AML-193 (cell line): ENCODE measurements at places on chromosomes 12 and 14.

DNA sequence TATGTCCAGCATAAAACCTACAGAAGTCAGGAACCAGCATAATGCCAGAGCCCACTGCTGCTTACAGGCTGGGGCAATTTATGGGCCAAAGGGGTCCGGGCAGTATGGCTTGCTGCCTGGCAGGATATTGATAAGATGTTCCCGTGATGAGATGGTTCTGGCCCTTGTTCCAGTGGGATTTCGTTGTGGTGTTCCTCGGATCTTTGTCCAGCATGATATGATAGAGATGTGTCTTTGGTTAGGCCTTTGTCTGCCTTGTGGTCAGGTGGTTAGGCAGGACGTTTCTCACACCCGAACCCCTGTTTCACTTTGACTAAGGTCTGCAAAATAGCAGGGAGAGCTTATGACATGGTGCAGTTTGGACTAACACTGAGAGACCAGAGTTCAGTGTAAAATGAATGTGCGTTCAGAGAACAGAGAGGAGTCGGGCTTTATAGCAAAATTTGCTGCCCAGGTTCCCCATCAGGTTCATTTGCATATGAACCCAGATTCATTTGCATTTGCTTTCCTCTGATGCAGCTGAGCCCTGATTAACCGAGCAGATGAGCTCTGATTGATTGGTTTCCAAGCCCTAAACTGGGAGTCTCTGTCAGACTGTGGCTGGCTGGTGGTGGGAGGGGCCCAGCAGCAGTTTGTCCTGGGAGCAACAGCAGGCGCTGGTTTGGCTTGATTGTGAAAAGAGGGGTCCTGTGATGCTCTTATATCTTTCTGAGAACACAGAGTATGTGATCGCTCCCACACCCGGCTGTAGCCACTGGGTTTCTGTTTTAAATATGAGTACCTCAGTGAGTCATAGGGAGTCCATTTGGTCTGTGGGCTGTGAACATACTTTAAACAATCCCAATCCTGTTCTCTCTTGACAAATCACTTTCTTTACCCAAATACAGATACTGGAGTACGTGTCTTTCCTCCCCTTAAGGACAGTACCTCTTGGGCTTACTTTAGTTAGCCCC is 156.3 kb upstream of the PZP start:
- no peak for DNase-seq

DNA sequence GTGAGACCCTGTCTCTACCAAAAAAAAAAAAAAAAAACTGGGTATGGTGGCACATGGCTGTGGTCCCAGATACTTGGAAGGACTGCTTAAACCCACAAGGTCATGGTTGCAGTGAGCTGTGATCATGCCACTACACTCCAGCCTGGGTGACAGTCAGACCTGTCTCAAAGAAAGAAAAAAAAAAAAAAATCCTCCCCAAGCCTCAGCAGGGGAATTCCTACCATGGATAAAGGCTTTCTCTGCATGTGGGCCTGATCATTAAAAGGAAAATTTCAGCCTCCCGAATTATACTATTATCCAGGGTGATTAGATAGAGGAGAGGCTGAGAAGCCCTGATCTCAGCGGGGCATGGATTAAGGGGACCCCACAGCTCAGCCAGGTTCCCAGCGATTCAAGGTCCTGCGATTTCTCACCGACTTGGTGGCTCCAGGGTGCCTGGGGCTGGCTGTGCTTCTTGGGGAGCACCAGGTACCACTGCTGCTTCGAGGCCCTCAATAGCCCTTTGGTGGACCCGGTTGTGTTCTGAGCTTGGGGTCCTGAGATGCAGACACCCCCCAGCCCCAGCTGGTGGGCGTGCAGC is 5.6 kb downstream of the SH2B3 start:
- DNase-seq = no peak

DNA sequence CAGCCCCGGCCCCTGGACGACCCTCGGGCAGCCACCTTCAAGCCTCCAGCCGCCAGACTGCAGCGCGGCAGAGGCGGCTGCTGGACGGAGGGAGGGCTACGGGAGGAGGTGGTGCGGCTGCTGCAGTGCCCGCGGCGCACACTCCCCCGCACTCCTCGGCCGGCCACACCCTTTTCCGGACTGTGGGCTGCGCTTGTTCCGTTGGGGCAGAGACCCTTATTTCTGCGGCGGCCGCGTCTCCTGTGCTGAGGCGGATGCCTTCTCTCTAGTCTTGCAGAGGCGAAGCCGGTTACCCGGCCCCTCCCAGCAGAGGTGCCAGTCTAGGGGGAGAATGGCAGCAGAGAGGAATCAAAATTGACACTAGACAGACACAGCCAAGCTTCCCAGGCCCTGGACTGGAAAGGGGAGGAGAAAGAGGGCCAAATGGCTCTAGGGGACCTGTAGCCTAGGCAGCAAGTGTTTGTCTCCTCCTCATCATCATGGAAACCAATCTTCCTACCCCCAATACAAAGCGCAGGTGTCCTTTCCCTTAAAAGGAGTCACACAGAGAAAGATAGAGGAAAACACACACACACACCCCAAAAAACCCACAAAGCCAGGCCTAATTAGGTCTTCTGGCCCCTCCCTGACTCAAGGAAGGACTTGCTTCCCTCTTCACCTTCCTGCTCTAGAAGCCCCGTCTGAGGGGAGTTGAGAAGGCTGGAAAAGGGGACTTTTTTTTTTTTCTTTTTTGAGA is 1.3 kb downstream of the ESYT1 start:
- DNase-seq = peak; percentile 58

- DNase-seq = peak; percentile 13
These were observed 409.5 kb downstream of the SLC6A15 start for GRCh38 chr12:84502907-84503787.

DNA sequence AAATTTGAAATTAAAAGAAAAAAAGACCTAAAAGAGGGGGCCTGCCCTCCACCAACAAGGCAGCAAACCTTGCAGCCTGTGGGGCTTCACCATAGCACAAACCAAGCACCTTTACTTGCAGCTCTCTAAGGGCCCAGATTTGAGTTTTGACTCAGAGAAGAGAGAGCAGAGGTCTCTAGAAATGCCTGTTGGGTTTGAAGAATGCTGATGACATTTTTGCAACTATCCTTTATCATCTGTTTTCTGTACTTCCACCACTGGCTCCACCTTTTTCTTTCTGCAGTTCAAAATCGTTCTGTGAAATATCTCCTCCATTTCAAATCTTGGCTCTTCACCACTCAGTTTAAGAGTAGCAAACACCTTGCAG is 83.8 kb upstream of the HMGA2 start:
- DNase-seq = no peak

GRCh38 chr14:104576232-104576969 is 3.2 kb upstream of the C14orf180 start:
- DNase-seq = no peak

GRCh38 chr12:42326541-42327226 is 717 bp downstream of the PPHLN1 start:
- DNase-seq = peak; percentile 22

DNA sequence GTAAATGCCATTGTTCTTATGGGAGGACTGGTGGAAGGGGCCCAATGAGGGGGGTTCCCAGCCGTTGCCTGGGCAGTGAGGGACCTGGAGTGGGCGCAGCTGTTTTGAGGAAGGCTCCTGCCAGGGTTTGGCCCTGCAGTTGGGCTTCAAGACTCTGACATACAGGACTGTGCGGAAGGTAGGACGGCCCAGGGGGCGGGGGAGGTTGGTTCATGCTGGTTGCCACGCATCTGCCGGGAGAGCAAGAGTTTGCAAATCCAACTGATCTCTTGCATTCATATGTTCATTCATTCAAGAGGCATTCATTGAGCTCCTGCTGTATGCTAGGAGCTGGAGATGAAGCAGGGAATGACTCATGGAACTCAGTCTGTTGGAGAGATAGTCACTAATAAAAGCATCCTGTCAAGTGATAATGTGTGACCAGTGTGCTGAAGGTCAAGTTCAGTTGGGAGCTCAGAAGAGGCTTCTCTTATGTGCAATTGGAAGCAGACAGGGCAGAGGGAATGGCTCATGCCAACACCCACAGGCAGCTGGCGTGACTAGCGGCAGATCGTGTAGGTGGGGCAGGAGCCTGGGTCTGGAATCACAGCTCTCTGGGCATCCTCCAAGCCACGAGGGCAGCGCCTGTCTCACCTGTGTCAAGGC is 7.8 kb downstream of the SH2B3 start:
- no peak for DNase-seq

- DNase-seq = no peak
These were observed 229.4 kb downstream of the CHST11 start for GRCh38 chr12:104686196-104686595.

GRCh38 chr14:37122288-37122687 is 50.1 kb downstream of the SLC25A21 start:
- no peak for DNase-seq

GRCh38 chr14:25846246-25846645 is 751.6 kb downstream of the NOVA1 start:
- no peak for DNase-seq

GRCh38 chr12:131861261-131862083 is 33.0 kb upstream of the ULK1 start:
- DNase-seq = no peak

DNA sequence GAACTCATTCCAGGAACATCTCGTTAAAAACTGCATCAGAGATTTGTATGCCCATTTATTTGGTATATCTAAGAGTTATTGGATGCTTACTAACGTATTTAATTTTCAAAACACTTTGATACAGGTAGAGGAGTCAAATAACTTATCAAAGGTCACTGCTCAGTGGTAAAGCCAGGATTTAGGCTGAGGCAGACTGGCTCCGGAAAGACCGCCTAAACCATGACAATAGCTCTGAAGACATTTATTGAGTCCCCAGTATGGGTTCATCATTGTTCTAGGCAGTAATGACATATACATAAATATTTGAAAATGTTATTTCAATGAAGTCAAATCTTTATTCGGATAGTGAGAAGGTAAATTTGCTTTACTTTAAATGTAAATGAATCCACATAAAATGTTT is 30.3 kb downstream of the WBP11 start:
- DNase-seq = no peak

GRCh38 chr14:21643407-21643806 is 8.7 kb upstream of the OR10G2 start:
- DNase-seq = no peak

GRCh38 chr12:58907391-58907790 is 12.9 kb downstream of the LRIG3 start:
- DNase-seq = no peak

DNA sequence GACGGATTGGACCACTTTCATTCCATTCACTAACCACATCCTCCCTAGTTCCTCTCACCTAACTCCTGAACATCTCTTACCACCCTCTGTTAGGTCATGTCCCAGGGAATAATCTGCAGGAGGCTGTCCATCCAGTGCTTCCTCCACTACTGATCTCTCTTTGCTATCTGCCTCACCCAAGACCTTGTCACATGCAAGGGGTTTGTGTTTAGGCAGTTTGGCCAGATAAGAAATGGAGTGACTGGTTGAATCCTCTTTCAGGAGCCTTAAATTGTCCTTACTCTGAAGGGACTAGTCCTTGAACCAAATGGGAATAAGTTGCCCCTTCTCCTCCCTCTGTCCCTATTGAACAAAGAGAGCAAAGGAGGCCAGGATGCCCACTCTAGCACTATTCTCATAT is 249.2 kb upstream of the BTG1 start:
- DNase-seq = no peak

DNA sequence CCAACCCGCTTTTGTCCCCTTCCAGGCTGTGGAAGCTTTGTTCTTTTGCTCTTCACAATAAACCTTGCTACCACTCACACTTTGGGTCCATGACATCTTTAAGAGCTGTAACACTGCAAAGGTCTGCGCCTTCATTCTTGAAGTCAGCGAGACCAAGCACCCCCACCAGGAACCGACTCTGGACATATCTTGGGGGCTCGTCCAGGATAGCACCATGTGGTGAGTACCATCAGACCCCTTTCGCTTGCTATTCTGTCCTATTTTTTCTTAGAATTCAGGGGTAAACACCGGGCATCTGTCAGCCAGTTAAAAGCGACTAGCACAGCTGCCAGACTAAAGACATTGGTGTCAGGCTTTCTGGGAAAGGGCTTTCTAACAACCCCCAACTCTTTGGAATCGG is 137.6 kb upstream of the PPFIA2 start:
- no peak for DNase-seq

- DNase-seq = no peak
These were observed 37.6 kb downstream of the ATG14 start for GRCh38 chr14:55373784-55374705.

DNA sequence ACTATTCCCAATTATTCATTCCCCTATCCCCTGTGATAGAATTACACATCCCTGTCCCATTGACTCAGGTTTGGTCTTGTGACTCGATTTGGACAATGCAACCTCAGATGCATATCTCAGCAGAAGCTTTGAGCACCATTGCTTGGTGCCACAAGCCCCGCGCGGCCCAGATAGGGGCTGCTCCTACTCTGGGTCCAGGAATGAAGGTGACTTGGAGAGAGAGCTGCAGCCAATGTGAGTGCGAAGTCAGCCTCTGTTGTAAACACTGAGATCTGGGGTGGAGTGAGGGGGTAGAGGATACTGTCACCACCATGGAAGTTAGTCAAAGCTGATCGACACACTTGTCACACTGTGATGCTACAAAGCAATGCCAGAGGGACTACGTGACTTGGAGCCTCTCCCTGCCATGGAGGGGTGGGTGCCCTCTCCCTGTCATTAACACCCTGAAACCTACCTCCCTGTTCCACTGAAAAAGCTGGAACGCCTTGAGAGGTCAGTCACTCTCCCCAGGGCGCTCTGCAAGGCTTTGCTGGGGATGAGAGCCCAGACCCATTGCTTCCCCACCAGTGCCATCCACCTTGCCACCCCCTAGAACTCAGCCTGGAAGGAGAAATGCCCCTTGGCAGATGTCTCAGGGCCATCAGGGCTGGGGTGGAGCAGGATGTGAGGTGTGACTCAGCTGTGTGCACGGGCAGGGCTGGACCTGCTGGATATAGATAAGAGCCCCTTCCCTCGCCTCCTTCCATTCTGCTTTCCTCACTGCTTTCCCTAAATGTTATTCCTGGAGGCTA is 6.6 kb upstream of the PLEK2 start:
- no peak for DNase-seq

GRCh38 chr12:111773801-111774551 is 7.2 kb downstream of the ALDH2 start:
- no peak for DNase-seq

DNA sequence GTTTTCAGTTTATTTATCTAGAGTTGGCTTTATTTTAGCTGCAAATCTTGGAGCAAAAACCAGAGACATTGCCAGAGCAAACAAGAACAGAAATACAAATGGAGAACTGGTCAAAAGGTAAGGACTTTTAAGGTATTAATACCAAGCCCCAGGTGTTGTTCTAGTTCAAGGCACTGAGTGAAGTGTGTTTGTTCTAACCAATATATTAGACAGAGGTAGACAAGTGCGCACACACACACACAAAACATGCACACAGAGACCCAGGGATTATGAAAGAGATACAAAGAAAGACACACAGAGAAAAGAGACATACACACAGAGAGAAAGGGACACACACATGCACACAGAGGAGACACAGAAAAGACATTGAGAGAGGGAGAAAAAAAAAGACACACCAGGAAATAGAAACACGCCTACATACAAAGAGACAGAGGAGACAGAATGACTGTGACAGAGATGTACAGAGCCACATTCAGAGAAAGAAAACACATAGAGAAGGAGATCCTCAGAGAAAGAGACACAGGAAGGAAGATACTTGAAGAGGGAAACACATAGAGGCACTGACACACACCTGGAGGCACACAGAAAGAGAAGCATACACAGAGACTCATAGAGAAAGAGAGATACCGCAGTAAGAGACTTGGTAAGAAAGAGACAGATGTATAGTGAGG is 50.2 kb downstream of the MIPOL1 start:
- DNase-seq = no peak
